Stimulated activated CD8-positive, alpha-beta memory T cell treated with anti-CD3 and anti-CD28 coated beads, Interleukin-7, amount 100 ng/mL, for 1 hour (primary cell): ENCODE measurements at places on chromosomes 2 and 18.

- no peak for DNase-seq
Observed at GRCh38 chr2:62506421-62506750, 391 bp upstream of the TMEM17 start.

GRCh38 chr2:162241571-162241970 is 1.7 kb downstream of the FAP start:
- DNase-seq, result no peak

- no peak for DNase-seq
Observed at GRCh38 chr18:13332874-13333273, 114.3 kb downstream of the LDLRAD4 start.

GRCh38 chr2:118823633-118824032 is 23.8 kb downstream of the EN1 start:
- DNase-seq, result no peak

- DNase-seq, result no peak
Observed at GRCh38 chr2:187349326-187349944, 98.6 kb downstream of the CALCRL start.

GRCh38 chr2:239294571-239295054 is 106.2 kb downstream of the HDAC4 start:
- no peak for DNase-seq

DNA sequence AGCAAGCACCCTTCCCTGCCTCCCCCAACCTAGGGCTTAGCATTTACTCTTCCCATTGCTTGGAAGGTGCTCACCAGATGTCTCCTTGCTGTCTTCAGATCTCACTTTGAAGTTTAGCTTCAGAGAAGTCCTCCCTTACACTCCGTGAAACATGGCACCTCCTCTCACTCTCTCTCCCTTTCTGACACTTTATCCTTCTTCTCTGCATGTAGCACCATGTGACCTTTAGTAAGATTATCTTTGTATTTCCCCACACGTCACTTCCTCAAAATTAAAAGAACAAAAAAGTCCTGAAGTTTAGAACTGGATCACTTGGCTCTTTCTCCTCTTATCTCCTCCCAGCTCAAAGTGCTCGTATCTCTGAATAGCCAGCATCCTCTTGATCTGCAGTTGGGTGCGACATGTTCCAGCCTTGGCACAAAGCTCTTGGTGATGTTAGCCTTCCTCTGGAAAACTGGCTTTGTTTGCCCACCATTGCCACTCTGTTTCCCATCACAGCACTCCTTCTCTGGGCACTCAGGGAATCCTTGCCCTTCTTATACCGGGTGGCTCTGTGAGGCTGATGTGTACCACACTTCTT is 40.6 kb upstream of the EPAS1 start:
- DNase-seq, result no peak

DNA sequence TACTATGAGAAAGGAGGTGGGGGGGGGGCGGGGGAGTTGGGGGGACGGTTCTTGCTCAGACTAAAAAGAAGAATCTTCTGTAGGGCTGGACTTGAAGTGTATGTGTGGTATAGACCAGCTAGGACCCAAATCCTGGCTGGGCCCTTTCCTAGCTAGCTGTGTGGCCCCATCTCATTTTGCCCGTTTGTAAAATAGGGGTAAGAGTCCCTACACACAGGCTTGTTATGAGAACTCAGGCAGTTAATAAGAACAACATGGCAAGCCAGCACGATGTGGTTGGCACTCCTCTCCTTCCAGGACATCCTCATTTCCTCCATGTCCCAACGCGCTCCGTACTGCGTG is 1.1 kb downstream of the EVA1A start:
- no peak for DNase-seq

DNA sequence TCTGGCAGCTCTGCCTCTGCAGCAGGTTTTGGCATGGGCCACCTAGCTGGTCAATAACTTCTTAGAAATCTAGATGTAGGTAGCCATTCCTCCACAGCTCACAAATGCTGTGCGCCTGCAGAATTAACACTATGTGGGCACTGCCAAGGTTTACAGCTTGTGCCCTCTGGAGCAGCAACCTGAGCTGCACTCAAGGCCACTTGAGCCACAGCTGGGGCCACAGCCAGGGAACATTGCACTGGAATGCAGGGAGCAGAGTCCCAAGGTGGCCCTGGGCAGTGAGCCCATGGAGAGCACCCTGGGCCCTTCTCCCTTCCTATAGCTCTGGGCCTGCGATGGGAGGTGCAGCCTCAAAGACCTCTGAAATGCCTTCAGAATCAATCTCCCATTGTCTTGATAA is 365.3 kb downstream of the SATB2 start:
- DNase-seq, result no peak

- DNase-seq, result no peak
Observed at GRCh38 chr18:54783139-54783538, 45.1 kb upstream of the RAB27B start.

DNA sequence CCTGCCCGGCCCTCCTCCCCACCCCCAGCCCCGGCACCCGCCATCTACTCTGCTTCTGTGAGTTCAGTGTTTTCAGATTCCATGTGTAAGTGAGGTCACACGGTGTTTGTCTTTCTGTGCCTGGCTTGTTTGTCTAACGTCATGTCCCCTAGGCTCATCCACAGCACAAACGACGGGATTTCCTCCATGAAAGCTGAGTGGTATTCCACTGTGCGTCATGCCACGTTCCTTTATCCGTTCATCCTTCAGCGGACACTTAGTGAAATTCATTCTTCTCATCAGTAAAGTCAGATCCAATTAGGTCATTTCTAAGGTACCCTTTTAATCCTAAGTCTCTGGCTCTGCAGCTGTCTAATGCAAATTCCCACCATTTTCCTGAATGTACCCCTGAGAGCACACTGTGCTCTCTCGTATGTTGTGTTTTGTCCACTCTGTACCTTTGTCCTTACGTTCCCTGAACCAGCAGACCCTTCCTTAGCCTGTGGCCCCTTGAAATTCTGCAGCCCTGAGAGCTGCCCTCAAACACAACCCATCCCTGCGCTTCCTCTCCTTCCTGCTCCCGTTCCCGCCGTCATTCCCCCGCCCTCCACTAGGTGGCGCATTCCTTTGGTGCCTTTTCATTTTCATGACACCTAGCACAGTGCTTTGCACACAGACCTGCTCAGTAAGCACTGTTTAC is 44.1 kb downstream of the TRAPPC12 start:
- peak; percentile 42 for DNase-seq

GRCh38 chr2:227717687-227718567 is at the start of gene SLC19A3:
Gene SLC19A3 (minus strand): TSS chr2:227718028. CDS start chr2:227702318, 15,710 bp downstream.
- DNase-seq, result no peak

DNA sequence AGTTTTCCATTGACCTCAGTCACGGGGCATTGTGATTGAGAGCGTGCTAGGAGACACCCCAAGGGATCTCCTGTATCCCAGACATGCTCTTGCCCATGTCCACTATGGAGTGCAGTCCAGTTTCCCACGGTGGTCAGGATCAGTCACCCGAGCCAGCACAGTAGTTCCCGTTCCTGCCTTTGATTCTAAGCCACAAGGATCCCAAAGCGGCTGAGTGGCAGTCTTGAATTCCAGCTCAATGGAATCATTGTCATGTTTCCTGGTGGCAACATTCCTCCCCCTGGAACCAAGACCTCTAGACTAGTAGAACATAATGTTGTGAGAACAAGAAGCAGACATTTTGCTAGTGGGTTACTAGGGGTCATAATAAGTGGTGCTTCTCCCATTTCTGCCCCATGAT is 154.3 kb downstream of the SEPTIN10 start:
- no peak for DNase-seq

GRCh38 chr2:145123606-145124005 is 603.7 kb upstream of the ZEB2 start:
- DNase-seq, result no peak

- DNase-seq, result no peak
Observed at GRCh38 chr2:48774251-48774650, 18.7 kb upstream of the LHCGR start.

- no peak for DNase-seq
Observed at GRCh38 chr2:150346806-150347205, 140.7 kb downstream of the RND3 start.

DNA sequence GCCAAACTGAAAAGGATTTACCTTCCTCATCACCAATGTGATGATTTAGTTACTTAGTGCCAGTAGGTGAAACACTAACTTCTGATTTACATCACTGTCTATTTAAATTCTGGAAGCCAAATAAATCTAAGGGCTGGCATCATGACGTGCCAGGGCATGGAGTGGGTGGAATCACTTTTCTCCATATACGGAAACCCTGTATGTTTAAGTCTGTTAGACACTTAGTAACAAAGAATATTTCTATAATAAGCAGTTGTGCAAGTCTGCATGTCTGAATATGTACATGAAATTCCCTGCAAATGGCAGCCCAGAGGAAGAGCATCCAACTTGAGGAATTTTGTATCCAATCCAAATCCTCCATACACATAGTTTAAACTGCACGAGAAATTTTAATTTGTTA is 243.1 kb upstream of the SMAD7 start:
- DNase-seq, result no peak

GRCh38 chr18:35842536-35842935 is 129.9 kb upstream of the RMP24 start:
- no peak for DNase-seq
